Left renal pelvis (tissue), 4 donors: ENCODE measurements at places on chromosomes 11 and 22. TPM values are rescaled to one million over a fixed set of nuclear protein-coding genes. Genes with fewer than 3 reads are reported as not detected.

DNA sequence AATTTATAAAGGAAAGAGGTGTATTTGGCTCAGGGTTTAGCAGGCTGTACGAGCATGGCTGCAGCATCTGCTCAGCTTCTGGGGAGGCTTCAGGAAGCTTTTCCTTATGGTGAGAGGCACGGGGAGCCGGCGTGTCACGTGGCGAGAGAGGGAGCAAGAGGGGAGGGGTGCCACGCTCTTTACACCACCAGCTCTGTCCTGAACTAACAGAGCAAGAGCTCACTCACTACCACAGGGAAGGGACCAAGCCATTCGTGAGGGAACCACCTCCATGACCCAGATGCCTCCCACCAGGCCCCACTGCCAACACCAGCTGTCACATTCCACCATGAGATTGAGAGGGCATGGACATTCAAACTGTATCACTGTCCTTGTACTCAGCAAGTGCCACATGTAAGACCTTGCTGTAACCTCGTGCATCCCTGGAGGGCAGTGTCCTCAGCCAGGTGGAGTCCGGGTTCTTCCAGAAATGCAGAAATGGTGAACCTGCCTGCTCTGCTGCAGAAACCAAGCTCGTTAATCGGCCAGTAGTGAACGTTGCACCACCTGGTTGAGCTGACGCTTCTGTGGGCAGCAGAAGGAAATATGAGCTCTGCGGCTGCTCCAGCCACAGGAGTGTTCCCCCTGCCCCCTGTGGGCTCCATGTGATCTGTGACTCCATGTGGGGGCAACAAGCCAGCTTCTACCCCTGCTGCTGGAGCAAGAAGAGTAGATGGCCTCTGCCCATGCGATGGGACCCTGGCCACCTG, 368.6 kb downstream of the TBC1D22A start:
- no peak for DNase-seq

- DNase-seq, result peak; percentile 20
Observed at GRCh38 chr11:15258433-15259165, 143.9 kb downstream of the INSC start.

DNA sequence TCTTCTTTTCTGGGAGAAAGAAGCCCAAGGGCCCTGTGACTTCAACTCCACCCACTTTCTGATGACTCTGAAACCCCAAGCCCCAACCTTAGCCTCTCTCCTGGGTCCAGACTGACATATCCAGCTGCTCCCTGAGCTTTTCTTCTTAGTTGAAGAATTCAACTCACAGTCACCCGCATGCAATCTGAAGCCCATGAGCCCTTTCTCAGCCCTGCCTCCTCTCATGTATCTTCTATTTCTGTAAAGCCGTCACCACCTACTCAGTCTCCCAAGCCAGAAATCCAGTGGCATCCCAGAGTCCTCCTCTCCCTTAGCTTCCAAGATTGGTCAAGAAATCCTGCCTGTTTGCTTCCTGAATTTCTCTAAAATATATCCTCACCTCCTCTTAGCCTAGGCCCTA, 7.1 kb upstream of the TMA7B start:
- no peak for DNase-seq

DNA sequence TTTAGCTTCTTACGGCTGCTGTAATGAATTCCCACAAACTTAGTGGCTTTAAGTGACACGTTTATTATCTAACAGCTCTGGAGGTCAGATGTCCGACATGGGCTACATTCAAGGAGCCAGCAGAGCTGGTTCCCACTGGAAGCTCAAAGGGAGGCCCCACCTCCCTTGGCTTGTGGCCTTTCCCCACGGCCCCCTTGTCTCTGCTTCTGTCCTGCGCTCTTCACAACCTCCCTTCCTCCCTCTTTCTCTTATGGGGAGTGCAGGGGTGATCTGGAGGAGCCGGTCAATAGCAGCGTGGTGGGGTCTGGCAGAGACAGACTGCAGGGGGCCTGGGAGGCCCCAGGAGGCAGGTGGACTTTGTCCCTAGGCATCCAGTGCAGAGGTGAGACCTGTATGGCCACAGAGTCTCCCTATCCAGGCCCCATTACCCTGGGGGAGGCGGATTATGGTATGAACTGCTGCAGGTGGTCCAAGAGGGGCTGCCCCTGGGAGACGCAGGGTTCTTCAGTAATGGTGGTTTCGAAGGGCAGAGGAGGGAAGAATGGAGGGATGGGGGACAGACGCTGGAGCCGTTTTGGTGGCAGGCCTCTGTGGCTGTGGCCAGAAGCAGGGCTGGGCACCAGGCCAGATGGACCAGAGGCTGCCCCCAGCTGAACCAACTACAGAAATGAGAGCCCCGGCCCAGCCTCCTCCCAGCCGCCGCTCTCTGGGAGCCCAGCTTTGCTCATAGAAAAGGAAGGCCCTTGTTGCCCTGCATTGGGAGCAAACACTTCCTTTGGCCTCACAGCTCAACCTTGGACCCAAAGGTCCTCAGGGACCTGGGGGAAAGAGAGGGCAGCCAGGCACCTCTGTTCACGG, 30.7 kb upstream of the KCNQ1OT1 start:
- peak; percentile 56 for DNase-seq

- no peak for DNase-seq
Observed at GRCh38 chr11:67517784-67518552, 5.3 kb downstream of the CABP2 start.

GRCh38 chr11:83064011-83064410, 7.7 kb downstream of the RAB30 start:
- DNase-seq, result no peak

GRCh38 chr11:102368472-102368871, 21.5 kb downstream of the BIRC2 start:
- DNase-seq, result no peak

- no peak for DNase-seq
Observed at GRCh38 chr11:75196426-75196825, 44.1 kb upstream of the TPBGL start.

DNA sequence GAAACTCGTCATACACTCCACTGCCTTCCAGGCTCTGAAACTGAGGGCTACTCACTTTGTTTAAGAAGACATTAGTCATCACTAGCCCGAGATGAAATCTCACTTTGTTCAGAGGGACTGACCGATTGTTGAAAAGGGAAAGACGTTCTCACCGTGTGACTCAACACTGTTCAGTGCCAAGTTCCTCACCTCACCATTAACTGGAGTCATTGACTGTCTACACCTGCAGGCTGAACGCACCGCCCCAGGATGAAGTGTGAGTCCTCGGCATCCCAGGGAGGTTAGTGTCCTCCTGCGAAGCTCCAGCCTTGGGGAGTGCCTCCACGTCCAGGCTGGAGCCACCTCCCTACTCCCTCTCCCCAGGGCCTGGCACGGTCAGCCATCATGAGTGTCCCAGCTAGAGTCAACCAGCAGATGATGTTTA, 30.4 kb downstream of the FADD start:
- no peak for DNase-seq

GRCh38 chr11:86160541-86161149, 83.9 kb upstream of the EED start:
- DNase-seq, result no peak

DNA sequence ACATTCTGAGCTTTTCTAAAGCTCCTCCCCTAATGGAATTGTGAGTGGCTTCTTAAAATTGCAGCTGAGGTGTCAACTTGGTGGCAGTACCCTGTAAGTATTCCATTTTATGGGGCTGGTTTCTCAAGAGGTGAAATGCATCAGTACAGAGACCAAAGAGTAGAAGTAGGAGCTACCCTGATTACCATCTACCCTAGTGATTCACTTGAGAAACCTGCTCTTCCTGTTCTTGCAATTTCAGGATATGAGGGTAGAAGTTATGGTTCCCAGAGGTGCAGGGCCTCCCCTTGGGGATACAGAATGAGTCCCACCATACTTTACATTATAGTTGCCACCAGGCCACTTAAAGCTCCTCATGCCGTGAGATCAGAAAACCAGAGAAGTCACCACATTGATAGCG, 944.6 kb downstream of the OPCML start:
- no peak for DNase-seq

DNA sequence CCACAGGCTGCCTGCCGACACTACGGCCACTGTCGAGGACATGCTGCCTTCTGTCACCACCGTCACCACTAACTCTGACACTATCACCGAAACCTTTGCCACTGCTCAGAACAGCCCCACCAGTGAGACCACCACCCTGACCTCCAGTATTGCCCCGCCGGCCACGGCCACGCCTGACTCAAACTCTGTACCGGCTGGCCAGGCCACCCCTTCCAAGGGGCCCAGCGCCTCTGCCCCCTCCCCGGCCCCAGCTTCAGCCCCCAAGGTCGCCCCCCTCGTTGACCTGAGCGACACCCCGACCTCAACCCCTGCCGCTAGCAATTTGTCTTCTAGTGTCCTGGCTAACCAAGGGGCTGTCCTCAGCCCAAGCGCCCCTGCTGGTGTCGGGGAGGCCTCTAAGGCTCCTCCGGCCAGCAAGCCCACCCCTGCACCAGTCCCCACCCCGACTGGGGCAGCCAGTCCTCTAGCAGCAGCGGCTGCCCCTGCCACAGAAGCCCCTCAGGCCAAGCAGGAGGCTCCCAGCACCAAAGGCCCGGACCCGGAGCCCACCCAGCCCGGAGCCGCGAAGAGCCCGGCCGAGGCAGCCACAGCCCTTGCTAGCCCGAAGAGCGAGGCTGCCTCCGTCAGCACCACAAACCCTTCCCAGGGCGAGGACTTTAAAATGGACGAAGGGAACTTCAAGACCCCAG, 41.3 kb upstream of the TTC12 start:
- DNase-seq, result no peak

- no peak for DNase-seq
Observed at GRCh38 chr22:18120857-18121256, 10.2 kb downstream of the TUBA8 start.

- no peak for DNase-seq
Observed at GRCh38 chr11:16825101-16825500, 86.7 kb downstream of the C11orf58 start.

GRCh38 chr22:41517172-41518047, 26.9 kb downstream of the POLR3H start:
- peak; percentile 30 for DNase-seq

DNA sequence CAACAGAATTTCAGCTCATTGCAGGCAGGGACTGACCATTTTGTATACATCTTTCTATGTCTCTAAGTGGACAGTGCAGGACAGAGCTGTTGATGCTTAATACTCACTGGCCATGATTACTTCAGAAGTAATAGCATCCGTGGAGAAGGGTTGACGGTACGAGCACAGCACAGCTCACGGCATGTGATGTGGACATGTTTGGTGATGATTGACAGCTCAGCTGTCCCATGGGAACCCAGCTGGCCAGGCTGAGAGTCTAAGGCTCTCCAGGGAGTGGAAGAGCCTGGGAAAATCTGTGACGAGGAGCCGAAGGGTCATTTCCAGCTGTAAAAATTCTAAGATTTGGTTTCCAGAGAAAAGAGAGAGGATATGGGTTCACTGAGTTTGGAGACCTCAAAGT, 198.2 kb downstream of the SNX19 start:
- no peak for DNase-seq

- no peak for DNase-seq
Observed at GRCh38 chr11:110907629-110908028, 195.4 kb upstream of the ARHGAP20 start.

- no peak for DNase-seq
Observed at GRCh38 chr22:44648085-44648820, 53.8 kb upstream of the PRR5 start.

GRCh38 chr11:36453678-36454077, 56.4 kb downstream of the TRAF6 start:
- no peak for DNase-seq

DNA sequence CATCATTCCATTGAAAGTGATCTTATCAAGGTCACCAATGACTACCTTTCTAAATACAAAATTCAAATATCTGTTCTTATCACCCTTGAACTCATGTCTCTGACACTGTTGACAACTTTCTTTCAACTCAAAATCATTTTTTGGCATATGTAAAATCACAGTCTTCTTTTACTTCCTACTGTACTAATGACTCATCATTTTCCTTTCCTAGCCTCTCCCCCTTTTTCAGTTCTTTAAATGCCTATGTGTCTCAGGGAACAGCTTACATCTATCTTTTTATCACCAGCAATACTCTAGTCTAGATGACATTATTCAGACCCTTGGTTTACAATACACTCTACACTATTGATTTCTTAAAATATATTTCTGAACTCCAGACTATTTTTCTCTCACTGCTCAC, 2220.7 kb upstream of the RAG2 start:
- no peak for DNase-seq

DNA sequence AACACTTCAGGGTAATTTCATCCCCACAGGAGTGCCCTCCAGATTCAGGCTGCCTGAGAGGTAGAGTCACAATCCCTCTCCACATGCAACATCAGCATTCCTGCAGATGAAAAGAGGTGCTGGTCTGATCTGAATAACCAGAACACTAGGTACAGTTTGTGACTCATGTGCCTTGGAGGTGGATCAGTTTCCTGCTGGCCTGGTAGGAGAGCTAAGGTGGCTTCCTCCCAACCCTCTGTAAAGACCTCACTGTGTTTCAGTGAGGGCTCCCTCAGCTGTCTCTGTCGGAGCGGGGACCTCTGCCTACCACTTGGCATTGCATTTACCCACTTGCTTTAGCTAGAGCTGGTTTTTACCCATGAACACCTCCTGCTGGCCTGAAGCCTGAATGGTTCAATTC, 7.6 kb downstream of the OR9G1 start:
- DNase-seq, result no peak

DNA sequence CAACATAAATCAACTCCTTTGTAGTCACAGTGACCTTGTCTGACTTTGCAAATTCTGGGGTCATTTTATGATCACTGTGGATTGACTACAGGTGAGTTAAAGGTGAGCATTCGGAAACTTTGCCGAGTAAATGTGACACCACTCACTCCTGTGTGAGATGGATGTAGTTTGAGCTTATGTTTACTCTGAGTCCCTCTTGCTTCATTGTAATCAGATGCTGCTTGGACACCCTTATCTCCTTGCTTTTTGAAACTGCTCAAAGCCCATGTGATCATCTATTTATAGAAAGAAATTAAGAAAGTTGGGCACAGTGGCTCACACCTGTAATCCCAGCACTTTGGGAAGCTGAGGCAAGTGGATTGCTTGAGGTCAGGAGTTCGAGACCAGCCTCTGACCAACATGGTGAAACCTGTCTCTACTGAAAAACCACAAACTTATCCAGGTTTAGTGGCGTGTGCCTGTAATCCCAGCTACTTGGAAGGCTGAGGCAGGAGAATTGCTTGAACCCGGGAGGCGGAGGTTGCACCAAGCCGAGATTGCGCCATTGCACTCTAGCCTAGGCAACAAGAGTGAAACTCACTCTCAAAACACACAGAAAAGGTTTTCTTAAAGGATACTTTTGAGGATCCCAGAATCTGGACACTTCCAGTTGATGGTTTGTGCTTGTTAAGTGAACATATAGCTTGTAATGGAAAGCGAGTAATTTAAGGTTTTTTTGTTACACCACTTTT, 7.2 kb downstream of the FAM118A start:
- DNase-seq, result no peak

Gene NOX4
- polyA plus RNA-seq, result 7.7 TPM

Gene DRICH1
- polyA plus RNA-seq, result 2.2 TPM

Gene MGAT3
- polyA plus RNA-seq, result 27.5 TPM

Gene HARBI1
- 3.6 TPM for polyA plus RNA-seq

Gene UPK3A
- 0.22 TPM for polyA plus RNA-seq

Gene SLC17A6
- not detected for polyA plus RNA-seq

Gene SCUBE1
- polyA plus RNA-seq, result 42.2 TPM

Gene KCNE3
- polyA plus RNA-seq, result 27.5 TPM

Gene PEX26
- polyA plus RNA-seq, result 35.6 TPM

Gene NAV2
- polyA plus RNA-seq, result 22.0 TPM

Gene SMIM35
- polyA plus RNA-seq, result 0.07 TPM

Gene NR1H3
- 37.5 TPM for polyA plus RNA-seq

Gene RFPL2
- polyA plus RNA-seq, result not detected

Gene RIMBP3B
- polyA plus RNA-seq, result not detected

Gene TYR
- polyA plus RNA-seq, result 0.08 TPM

Gene ENTHD1
- not detected for polyA plus RNA-seq
